ENCODE measurements at places on chromosomes 5 and 9. TPM values are rescaled to one million over a fixed set of nuclear protein-coding genes. Genes with fewer than 3 reads are reported as not detected.

DNA sequence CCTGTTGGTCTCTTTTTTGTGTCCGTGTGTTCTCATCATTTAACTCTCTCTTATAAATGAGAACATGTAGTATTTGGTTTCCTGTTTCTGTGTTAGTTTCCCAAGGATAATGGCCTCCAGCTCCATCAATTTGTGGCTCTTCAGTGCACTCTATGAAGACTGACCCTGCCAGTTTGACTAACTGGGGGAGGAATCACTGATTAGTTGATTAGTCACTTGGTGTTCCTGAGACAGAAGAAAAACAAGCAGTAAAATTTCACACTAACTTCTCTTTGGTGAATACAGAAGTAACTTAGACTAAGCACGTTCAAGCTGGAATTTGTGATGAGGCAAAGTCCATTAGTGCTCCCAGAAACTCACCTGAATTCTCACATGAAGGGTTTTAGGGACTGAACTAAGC, 495.8 kb upstream of the RORB start:
- no peak for DNase-seq

GRCh38 chr5:117665121-117665520, 1090.5 kb upstream of the SEMA6A start:
- no peak for DNase-seq

- DNase-seq, result no peak
Measured at GRCh38 chr5:178496642-178497041, 93.6 kb downstream of the COL23A1 start.

DNA sequence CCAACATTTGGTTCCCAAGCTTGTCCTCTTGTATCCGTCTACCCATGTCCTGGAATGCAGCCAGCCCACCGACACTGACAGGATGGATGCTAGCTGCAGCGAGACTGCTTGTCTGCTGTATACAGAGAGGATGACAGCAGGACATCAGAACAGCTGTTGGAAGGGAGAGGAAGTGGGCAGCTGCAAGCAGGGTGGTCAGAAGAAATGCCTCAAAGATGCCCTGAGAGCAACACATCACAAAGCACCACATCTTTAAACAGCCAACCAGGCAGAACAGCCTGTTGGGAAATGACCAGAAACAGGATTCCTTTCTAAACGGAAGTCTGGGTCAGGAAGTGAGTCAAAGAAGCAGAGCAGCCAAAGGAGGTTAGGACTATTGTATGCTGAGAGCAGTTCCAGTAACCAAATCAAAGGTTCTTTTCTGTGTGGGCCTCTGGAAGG, 219.1 kb downstream of the NDUFS4 start:
- DNase-seq, result peak; percentile 5

GRCh38 chr5:77633207-77633675, 5.3 kb downstream of the OTP start:
- no peak for DNase-seq

- no peak for DNase-seq
Measured at GRCh38 chr5:108634010-108634616, 113.6 kb upstream of the FER start.

DNA sequence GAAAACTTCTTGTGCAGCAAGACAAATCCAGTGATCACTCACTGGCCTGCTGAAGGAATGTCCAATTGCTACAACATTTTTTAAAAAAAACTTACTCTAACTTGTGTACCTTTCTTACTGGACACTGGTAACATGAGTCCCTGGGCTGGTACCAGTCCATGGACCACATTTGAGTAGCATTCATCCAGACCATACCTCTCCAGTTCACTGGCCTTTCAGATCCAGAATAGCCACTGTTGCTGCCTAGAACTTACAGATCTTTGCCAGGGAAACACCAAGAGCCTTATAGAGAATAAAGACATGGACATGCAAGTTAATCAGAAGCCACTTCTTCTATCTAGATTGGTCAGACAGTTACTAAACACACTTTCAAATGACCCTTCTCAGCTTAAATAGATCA, 185.3 kb downstream of the TLE4 start:
- DNase-seq, result no peak

DNA sequence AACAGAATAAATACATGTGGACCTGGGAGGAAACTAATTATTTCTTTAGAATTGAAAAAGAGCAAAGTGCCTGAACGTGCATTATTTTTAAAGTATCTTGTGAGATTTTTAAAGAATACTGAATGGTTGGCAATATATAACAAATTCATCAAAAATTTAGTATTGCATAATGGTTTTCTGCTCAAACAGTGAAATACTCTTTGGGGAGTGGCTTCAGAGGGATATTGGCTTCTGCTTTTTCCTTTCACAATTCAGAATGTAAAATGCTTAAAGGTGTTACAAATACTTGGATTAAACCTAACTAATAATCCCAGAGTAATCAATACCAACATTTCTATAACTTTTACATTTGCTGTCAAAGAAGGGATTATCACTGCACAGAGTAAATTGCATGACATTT, 379.3 kb upstream of the CHD1 start:
- no peak for DNase-seq

- DNase-seq, result peak; percentile 75
Measured at GRCh38 chr9:684941-685340, 156.6 kb upstream of the DMRT1 start.

DNA sequence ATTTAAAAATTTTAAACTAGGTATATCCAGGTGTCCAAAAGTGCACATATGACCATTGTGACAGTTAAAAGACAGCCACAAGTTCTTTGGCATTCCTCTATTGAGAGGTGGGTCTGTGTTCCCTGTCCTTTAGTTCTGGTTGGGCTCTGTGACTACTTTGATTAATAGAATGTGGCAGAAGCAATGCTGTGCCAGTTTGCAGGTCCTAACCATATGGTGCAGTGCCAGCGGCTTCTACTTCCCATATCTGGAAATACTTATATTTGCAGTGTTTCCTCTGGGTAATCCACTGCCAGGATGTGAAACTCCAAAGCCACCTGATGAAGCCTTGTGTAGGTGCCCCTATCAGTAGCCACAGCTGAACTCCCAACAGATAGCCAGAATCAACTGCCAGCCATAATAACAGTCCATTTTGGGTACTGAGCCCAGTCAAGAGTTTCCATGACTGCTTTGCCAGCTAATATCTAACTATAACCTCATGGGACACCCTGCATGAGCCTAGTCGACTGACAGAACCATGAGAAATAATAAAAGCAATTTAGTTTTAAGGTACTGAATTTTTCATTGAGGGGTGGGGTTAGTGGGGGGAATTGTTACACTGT, 361.0 kb upstream of the SEMA6A start:
- DNase-seq, result no peak

DNA sequence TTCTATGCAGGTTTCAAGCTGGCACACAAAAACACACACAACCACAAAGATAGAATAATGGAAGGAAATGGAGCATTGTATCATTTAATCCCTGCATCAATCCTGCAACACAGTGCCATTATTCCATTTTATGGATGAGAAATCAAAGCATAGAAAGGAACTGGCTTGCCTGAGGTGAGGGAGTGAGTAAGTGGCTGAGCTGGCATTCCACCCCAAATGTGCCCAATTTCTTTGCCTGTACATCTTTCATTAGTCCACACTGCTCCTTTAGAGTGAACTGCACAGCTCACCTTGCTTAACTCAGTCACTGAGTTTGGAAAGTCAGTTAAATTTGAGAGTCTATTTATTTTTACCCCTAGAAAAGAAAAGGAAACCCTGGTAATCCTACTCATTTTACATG, 28.9 kb downstream of the ZNF366 start:
- DNase-seq, result no peak

DNA sequence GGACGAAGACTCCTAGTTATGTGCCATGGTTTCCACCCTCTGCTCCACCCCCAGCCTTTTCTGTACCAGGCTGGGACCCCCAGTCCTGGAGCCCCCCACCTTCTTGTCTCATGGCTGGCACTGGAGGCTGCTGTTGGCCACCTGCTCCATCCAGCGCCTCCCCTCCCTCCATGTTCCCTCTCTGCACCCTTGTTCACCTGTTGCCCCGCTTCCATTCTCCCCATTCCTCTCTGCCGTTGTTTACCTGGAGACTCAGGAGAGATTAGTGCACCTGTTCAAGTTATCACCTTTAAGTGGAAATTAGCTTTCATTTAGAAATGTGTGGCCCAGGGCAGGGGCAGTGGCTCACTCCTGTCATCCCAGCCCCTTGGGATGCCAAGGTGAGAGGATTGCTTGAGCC, 7.2 kb downstream of the NTMT1 start:
- no peak for DNase-seq

DNA sequence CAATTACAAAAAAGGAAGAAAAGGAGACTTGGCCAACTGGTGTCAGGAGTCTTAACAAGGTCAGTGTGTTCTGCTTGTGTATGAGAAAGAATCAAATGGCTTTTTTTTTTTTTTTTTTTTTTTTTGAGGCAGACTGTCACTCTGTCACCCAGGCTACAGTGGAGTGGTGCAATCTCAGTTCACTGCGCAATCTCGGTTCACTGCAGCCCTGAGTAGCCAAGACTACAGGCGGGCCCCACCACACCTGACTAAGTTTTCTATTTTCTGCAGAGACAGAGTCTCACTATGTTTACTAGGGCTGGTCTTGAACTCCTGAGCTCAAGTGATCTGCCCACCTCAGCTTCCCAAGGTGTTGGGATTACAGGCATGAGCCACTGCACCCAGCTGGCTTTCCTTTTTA, 3.1 kb upstream of the IL7R start:
- no peak for DNase-seq

GRCh38 chr9:98961513-98962180, 17.9 kb downstream of the COL15A1 start:
- no peak for DNase-seq

GRCh38 chr9:86714999-86715398, 232.3 kb downstream of the GAS1 start:
- no peak for DNase-seq

- DNase-seq, result no peak
Measured at GRCh38 chr9:136019681-136020060, 58.5 kb upstream of the UBAC1 start.

GRCh38 chr9:104869811-104870210, 58.1 kb downstream of the ABCA1 start:
- DNase-seq, result no peak

DNA sequence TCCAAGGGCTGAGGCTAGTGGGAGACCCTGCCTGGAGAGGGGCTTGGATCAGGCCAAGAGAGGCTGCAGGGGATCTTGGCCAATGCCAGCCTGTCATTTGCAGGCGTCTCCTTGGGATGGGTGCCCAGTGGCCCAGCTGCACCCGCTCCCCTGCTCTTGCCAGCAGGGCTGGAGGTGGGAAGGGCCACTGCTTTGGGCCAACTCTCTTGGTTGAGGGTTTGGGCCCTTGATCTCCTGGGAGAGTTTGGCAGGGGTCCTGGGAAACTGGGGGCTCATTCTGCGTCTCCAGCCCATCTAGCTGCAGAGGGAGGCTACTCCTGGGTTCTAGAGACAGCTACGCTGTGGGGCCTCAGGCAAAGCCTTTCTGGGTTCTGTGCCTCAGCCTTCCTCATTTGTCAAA, 10.5 kb downstream of the PSD2 start:
- DNase-seq, result no peak

DNA sequence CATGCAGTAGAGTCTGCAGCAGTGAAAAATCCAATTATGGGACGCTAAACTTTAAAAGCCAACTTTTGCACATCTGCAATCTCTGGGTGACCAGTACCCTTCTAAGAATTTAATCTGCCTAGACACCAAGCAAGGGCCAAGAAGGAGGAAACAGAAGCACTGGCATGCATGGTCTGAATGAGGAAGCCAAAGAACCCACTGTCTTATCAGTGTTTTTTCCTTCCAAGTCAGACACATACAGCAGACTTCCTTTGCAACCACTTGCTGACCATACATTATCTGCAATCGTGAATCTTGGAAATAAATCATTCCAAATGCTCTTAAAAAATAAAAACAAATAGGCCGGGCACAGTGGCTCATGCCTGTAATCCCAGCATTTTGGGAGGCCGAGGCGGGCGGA, 65.9 kb downstream of the DEPDC1B start:
- no peak for DNase-seq

DNA sequence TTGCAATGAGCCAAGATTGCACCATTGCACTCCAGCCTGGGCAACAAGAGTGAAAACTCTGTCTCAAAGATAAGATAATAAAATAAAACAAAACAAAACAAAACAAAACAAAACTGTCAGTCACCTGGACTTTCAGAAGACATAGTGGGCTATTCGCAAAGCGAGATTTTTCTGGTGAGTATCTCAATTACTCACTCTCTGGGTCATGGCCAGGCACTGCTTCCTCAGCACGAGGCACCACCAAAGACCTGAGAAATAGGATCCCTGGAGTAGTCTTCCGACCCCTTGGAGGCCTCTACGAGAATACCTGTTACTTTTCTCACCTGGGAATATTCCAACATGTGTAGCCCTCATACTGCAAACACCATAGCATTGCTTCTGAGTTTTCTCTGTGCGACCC, 201.7 kb upstream of the ZNF618 start:
- no peak for DNase-seq

- no peak for DNase-seq
Measured at GRCh38 chr9:132885720-132886333, 7.1 kb downstream of the SPACA9 start.

DNA sequence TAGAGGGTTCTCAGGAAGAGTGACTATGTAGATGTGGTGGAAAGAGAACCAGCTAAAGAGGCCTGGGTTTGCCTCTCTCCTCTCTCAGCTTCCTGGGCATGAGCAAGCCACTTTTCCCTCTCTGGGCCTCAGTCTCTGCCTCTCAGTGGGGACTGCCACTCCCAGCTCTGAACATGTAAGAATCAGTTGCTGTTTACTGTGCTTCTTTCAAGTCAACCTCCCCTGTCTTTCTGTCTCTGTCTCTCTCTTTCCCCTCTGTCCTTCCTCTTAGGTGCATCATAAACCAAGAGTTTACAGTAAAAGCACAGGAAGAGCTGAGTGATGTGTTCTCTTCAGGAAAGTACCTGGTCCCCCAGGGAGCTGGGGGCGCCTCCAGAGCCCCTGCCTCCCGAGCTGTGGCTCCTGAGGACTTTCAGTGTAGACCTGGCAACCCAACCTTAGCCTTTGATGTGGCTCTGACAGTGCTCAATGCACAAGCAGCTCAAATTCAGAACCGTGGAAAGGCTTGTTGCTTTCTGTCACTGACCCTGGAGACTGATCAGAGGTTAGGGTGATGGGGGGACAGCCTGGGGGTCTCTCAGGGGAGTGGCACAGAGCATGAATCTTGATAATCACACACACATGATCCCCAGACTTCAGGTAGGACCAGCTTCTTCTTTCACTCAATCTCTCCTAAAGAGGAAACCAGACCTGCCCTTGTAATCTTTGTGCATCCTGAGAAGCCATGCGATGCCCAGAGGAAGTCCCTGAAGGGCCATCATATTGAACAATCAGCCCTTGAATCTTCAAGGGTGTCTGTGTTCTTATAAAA, 59.4 kb upstream of the TNFSF8 start:
- DNase-seq, result no peak

- DNase-seq, result no peak
Measured at GRCh38 chr9:4921449-4921848, 63.6 kb upstream of the JAK2 start.

The SLC4A9 gene
- polyA plus RNA-seq, result 0.29 TPM

The PCDHB15 gene
- polyA plus RNA-seq, result 12.3 TPM

The IL3 gene
- not detected for polyA plus RNA-seq

The BRIX1 gene
- polyA plus RNA-seq, result 35.7 TPM

The PHF24 gene
- polyA plus RNA-seq, result 46.0 TPM

The MUSK gene
- polyA plus RNA-seq, result 1.5 TPM

The ZBTB34 gene
- polyA plus RNA-seq, result 11.8 TPM

The DEPDC1B gene
- 7.1 TPM for polyA plus RNA-seq

The NOXA1 gene
- 14.2 TPM for polyA plus RNA-seq

The TSSK1B gene
- polyA plus RNA-seq, result 0.06 TPM

The SEPTIN8 gene
- 149 TPM for polyA plus RNA-seq
